SK-N-MC (cell line): ENCODE measurements at places on chromosomes 7 and 10.

DNA sequence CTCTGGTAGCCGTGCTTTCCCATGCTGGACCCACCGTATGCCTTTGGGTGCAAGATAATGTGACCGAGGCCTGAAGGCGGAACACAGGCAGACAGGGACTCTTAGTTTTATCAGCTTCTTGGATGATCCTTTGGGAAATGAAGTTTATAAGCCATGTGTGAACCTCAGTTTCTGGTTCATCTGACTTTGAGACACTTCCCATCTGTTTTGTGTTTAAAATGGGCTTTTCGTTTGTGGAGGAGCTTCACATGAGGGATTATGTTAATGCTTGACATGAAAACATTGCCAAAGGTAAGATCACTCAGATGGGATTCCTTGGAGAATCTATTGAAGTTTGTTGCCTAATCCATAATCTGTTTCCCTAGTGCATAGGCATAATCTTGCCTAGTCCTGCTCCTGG is 249.8 kb upstream of the LYZL1 start:
- no peak for DNase-seq

DNA sequence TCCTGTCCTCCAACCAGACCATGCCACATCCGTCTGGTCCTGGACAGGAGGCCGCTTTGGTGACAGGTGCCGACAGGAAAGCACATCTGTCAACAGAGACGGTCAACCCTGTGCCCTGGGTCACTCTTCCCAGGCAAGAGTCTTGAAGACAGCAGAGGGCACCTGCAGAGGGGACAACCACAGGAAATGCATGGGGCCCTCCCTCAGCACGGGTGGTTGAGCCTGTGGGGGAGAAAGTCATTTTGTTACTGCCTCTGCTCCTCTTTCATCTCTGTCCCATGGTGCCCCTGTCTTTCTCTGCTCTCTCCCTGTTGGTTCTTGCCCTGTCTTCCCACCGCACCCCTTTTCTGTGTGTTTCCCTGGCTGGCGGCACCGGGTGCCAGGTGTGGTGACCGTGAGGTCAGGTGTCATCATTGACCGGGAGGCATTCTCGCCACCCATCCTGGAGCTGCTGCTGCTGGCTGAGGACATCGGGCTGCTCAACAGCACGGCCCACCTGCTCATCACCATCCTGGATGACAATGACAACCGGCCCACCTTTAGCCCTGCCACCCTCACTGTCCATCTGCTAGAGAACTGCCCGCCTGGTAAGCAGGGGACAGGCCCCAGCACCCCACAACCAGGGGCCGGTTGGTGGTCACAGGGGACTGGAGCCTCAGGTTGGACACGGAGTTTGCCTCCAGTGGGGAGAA is 17.6 kb upstream of the VSIR start:
- DNase-seq = no peak

DNA sequence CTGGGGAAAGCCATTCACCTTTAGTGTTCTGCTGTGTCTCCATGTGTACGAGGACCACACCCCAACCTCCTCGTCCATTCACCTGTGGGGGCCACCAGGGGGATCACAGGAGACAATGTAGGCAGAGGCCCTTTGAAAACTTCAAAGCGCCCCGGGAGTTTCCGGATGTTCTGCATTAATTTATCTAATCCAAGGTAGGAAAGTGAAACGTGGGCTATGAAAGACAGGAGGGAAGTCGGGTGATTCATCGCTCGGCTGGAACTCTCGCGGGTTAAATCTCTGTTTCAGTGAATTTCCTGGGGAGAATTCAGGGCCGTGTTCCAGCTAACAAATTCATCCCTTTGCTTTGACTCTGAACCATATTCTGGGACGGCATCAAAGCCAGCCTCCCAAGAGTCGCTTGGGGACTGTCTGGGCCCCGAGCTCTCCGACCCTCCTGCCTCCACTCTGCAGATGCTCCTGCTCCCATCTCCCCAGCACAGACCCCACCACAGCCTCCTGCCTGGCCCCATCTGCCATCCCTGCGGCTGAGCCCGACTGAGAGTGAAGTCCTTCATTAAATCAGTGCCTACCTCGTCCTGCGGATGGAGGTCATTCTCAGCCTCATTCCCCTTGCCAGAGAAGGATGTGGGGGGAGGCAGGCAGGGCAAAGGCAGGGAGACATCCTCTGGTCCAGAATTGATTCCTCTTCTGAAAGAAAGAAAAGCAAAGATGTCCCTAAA is 114.1 kb upstream of the CARD11 start:
- DNase-seq = no peak

DNA sequence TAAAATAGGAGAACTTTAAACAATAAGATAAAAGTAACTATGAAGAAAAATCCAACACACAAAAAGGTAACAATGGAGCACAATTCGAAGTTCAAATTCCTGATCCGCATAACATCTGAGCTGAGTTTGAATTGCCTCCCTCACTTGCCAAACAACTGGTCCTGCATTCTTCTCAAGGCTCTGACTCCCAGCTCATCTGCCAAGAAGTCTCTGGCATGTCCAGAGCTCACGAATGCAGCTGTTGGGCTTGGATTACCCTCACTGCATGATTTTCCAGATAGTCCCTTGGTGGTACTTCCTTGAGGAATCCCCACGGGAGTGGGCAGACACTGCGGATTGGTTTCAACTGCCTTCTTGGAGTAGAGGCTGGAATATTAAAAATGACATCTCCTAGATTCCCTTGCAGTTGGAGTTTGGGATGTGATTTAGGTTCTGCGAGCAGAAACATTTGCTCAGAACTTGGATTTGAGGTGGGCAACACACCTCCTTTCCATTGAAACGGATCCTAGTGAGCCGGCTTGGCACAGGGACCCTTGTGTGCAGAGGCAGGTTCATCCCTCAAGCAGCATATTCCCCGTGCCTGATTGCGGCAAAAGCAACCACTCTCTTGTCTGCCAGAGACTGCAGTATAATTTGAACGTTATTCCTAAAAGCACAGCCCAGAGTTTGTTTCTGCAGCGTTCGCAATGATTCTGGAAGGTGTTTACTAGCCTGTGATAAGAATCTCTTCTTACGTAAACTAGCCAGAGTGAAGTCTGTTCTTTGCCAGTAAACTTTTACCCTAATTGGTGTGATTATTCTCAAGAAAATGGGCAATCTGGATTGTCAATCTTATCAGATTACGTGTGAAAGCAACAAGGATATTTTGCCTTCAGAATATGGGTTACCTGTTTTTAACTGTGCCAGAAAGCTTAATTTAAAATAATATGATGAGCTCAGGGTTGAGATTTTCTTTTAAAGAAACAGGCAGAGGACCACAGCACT is 23.4 kb upstream of the PRKCQ start:
- no peak for DNase-seq

- DNase-seq = no peak
Observed at GRCh38 chr7:122544463-122544862, 154.5 kb downstream of the RNF133 start.

GRCh38 chr7:39510864-39511354 is 55.3 kb upstream of the YAE1 start:
- no peak for DNase-seq

- DNase-seq = no peak
Observed at GRCh38 chr7:1679966-1680730, 10.1 kb downstream of the ELFN1 start.

DNA sequence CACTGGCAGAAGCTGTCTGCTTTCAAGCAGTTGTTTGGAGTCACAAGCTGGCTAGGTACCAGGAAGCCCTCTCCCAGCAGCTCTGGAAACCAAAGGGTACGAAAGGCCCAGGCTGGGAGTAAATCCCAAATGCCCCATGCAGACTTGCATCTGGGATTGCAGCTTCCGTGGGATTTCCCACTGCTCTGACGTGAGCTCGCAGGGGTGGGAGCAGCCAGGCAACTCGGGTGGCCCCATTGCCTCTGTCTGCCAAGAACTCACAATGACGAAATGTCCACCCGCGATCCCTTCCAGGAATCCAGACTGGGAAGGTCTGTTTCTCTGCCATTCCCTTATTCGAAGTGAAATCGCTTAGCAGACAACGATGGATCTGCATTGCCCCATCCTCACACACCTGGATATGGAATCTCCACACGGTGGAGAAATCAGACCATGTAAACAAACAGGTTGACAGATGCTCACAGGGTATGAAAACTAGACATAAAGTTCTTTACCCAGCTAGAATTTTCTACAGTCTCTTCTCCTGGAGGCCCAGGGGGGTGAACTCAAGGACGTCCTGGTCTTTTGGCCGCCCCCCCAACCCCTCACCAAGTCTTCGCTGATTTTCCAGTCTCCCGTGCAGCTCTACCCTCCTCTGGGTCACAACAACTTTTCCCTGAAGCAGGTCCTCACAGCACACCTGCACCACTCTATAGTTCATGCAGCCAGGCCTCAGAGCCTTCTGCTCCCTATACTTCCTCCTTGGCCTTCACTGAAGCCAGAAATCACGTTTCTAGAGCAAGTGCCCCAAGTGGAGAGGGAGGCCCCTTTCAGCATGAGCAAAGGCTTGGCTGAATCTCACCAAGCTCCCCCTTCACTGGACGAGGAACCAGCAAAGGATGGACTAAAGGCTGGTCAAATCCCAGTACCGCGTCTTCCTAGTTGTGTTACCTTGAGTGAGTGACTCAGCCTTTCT is 20.0 kb downstream of the SH3PXD2A start:
- DNase-seq = no peak

DNA sequence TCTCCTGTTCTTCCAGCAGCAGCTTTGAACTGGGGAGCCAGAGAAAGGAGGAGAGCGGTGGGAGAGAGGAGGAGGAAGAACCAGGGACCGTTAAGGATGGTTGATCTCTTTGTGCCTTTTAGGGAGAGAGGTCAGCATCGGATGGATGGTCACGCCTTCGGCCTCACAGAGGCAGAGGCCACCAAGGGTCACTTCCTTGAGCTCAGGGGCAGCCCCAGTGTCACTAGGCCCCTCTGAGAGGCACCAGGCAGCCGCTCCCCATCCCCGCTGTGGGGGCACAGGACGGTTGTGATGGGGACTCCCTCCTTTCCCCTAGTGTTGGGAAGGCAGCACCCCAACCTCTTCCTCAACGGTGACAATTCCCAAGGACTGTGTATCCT is 121.4 kb downstream of the DNAJB6 start:
- no peak for DNase-seq

DNA sequence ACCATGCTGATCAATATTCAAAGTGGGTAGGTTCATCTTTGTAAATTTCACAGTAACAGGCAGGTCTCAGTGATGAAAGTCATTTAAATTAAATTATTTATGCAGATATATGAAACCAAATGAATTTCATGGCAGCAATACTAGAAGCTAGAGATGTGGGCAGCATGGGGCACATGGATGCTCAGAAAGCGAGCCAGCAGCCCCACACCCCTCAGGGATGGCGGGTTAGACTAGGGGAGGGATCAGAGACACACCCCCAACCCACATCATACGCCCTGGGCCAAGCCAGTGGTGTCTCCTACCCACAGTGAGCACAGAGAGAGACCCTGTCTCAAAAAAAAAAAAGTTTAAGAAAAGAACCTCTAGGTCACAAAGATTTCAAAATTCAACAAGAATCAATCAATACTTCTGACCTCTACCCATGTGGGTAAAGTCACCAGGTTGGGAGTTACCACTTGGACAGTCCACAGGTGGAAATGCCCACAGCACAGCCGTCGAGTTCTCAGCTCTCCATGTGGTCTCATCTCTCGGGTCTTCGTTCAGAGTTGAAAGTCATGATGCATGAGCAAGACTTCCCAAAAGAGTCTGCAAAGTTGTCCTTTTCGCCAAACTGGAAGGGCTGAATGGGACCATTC is 79.3 kb upstream of the PPP2R2D start:
- no peak for DNase-seq

- DNase-seq = no peak
Observed at GRCh38 chr10:13716081-13717071, 129.6 kb downstream of the PRPF18 start.

DNA sequence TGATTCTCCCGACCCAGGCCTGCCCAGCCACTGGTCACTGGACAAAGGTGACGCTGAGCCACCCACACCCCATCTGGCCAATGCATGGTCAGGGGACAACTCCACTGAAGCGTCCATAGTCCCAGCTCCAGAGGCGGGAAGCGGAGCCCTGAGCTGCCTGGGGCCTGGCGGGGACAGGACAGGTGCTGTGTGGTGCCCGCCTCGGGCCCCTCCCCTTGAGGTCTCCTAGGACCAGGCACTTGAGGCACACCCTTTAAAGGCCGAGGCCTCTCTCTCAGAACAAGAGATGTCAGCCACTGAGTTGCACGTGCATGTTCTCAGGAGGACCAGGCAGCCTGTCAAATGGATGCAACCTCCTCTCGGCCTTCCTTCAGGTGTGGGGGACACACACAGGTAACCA is 52.5 kb upstream of the PPP2R2D start:
- DNase-seq = no peak

DNA sequence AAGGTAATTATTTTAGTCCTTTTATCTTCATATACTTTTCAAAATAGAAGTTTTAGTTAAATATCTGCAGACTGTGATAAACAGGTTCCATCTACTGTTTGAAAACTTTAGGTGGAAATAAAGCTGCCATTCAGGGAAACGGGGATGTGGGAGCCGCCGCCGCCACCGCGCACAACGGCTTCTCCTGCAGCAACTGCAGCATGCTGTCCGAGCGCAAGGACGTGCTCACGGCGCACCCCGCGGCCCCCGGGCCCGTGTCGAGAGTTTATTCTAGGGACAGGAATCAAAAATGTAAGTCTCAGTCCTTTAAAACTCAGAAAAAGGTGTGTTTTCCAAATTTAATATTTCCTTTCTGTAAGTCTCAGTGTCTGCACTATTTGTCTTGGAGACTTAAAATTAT is 11.0 kb downstream of the SUN1 start:
- no peak for DNase-seq

DNA sequence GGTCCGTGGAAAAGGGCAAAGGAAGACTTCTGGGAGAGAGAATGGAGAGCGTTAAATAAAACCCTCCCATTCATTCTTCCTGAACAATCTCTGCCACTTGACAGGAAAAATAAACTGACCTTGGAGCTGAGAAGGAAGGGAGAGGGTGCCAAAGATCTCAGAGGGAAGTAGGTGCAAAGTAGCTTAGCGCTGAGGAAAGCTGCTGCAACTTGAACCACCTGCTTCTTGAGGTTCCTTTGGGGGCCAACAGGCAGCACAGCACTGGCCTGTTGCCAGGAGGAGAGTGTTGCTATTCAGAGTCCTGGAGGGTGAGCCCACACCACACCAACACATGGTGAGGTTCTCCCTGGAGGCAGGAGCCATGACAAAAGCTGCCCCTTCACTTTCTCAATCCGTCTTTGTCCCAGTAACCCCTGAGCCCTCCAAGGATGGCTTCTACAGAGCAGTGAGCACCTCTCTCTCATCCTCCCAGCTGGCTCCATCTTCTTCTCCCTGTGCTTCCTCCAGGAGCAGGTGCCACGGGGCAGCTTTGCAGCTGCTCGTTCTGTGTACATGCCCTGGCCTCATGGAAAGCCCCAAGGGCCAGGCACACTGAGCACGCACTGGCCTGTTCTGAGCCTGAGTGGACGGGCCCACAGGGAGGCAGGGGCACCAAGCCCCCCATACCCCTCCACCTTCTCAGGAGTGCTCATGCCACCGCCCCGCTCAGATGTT is 101.3 kb downstream of the STRA8 start:
- no peak for DNase-seq

GRCh38 chr7:158235862-158236261 is 351.8 kb downstream of the PTPRN2 start:
- no peak for DNase-seq

- no peak for DNase-seq
Observed at GRCh38 chr7:47605816-47606575, 24.1 kb upstream of the TNS3 start.

GRCh38 chr10:53003094-53003493 is 230.5 kb upstream of the MBL2 start:
- no peak for DNase-seq

- no peak for DNase-seq
Observed at GRCh38 chr10:95789902-95790301, 33.9 kb downstream of the ENTPD1 start.
